ENCODE measurements at places on chromosomes 7 and 10. TPM values are rescaled to one million over a fixed set of nuclear protein-coding genes. Genes with fewer than 3 reads are reported as not detected.

APBB1IP gene
- total RNA-seq = 2.5 TPM

- no peak overlapping the region for H3K4me3 ChIP-seq
- peaks cover 5% of the 10 kb centered on the region for H3K36me3 ChIP-seq
- H3K27me3 ChIP-seq = no peaks in the 10 kb centered on the region
- no peak for DNase-seq
These were observed 26.3 kb downstream of the LAMB1 start for GRCh38 chr7:107976620-107977019.

GRCh38 chr7:24630596-24630995 lies 57.3 kb downstream of the PALS2 start:
- H3K4me3 ChIP-seq = no peak overlapping the region
- H3K4me1 ChIP-seq = no peaks in the 10 kb centered on the region
- DNase-seq = no peak
- H3K36me3 ChIP-seq = no peaks in the 10 kb centered on the region
- no peak overlapping the region for H3K27ac ChIP-seq

ASB15 gene
- total RNA-seq = not detected

SH2B2 gene
- 2.0 TPM for total RNA-seq

- H3K4me1 ChIP-seq = peaks cover 5% of the 10 kb centered on the region
- H3K27ac ChIP-seq = no peak overlapping the region
- no peaks in the 10 kb centered on the region for H3K27me3 ChIP-seq
- H3K36me3 ChIP-seq = no peaks in the 10 kb centered on the region
- H3K4me3 ChIP-seq = no peak overlapping the region
These were observed 18.4 kb upstream of the TMEM236 start for GRCh38 chr10:17733620-17734019.

DNA sequence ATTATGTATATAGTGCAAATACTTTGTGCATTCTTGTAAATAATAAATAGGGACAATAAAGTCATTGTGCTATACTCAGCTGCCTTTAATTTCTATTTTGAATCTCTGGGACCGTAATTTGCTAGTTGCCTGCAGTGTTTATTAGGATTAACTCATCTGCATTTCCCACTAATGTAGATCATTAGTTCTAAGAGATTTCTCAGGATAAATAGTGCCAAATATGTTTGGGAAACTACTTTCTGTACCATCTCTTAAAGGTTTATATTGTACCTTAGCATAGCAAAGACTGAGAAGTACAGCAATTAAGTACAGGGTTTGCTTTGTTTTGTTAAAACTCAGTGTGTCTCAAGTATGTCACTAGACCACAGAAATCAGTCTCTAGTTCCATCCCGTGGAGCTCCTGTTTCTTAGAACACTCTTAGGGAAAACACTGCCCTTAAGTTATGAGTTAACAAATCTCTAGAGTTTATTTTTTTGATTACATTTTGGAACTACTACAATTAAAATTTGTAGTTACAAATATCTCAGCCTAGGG lies 26.0 kb downstream of the ADD3 start:
- no peak overlapping the region for H3K4me3 ChIP-seq
- no peaks in the 10 kb centered on the region for H3K36me3 ChIP-seq
- H3K27ac ChIP-seq = no peak overlapping the region
- DNase-seq = no peak
- H3K4me1 ChIP-seq = peaks cover 21% of the 10 kb centered on the region
- no peaks in the 10 kb centered on the region for H3K27me3 ChIP-seq

DNA sequence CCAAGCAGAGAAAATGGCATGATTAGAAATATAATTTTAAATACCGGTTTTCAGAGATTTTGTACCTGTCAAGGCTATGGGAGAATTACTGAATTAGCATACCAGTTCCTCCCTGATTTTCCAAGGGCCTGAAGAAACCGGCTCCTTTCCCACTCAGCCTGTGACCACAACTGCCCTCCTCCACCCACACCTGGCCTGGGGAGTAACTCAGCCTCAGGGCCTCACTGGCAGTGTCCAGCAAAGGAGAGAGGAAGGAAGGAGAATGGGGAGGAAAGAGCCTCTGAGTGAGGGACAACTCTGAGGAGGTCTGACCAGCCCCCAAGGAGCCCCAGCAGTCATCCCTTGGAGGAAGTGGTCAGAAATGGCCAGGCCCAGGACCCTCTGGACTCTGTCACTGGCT lies 98.0 kb upstream of the LYZL2 start:
- no peaks in the 10 kb centered on the region for H3K36me3 ChIP-seq
- no peaks in the 10 kb centered on the region for H3K4me1 ChIP-seq
- H3K27me3 ChIP-seq = no peaks in the 10 kb centered on the region
- DNase-seq = no peak

Measured in transverse colon (tissue), 4 donors.